ENCODE measurements at places on chromosomes 4 and X.

- no peak for DNase-seq
Measured at GRCh38 chrX:54721424-54721823, 76.6 kb downstream of the ITIH6 start.

DNA sequence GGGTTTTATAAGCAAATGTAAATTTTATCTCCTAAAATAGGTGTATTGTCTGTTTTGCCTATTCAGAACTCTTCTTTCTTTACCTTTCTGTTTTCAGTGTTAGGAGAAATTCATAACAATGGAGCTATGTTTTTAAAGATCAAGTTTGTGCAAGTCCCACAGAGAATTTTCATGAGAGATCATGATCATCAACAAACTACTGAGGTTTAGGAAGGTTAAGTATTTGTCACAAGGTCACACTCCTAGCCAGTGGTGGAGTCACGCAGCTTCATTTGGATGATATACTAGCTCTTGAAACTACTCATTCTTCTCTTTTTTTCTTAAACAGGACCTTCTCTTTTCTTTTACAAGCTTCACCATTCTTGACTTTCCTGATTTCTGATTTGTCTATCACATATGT, 892.6 kb upstream of the FRG1 start:
- no peak for DNase-seq

DNA sequence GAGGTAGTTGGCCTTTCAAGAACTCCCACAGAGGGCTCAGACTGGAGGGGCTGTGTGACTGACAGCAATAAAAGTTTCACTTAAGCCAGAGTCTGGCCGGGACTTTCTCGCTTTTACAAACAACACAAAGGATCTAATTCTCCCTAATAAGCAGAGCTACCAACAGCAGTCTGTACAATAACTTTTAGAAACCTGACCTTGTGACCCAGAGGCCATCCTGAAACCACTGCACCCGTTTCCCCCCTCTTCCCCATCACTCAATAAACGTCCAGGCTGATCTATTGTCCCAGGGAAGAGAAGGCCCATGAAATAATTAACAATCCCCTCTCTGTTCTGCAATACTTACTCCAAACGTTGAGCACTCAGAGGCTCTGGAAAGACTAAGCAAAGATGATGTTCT, 442.4 kb downstream of the ZIC3 start:
- DNase-seq, result no peak

DNA sequence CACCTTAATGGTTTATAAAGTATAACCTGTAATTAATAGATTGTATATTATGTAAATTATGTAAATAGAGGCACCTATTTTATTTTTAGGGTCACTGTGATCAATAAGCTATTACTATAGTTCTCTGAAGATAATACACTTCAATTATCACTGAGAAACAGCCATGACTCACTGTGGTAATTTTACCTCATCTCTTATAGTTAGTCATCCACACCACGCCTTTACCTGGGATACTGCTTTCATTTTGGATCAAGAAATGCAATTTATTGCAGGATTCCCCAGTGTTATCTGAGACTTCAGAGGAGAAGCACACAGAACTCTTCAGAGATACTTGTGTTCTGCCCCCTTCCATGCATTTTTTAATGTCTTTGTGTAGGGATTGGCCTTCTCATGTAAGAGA, 348.1 kb upstream of the ATOH1 start:
- DNase-seq, result no peak
